Stimulated activated CD4-positive, alpha-beta T cell treated with anti-CD3 and anti-CD28 coated beads, TNF-alpha, amount 100 ng/mL, for 48 hours (primary cell): ENCODE measurements at places on chromosomes 5 and 9.

GRCh38 chr9:83285445-83286225 is 222.7 kb upstream of the RASEF start:
- no peak for DNase-seq

DNA sequence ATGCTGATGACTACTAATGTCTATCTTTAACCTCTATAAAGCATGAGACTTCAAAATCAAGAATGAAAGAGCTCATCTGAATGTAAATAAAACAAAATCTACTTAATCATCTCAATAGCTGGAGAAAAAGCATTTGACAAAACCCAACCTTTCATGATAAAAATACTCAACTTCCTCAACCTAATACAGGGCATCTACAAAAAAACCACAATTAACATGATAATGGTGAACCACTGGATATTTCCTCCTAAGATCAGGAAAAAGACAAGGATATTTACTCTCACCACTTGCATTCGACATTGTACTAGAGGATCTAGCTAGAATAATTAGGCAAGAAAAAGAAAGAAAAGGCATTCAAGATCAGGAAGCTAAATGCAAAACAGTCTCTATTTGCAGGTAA is 49.3 kb downstream of the FAM169A start:
- no peak for DNase-seq

GRCh38 chr5:176629853-176630680 is at the start of the genes EIF4E1B and SNCB:
EIF4E1B (plus strand) TSS chr5:176630675; CDS start chr5:176642788, 12,113 bp downstream.
SNCB (minus strand) TSS chr5:176630534; CDS start chr5:176629654, 880 bp downstream.
- no peak for DNase-seq

- no peak for DNase-seq
Measured at GRCh38 chr5:22070186-22070728, 782.9 kb downstream of the CDH12 start.

- no peak for DNase-seq
Measured at GRCh38 chr5:123012321-123012720, 24.2 kb downstream of the PPIC start.

- no peak for DNase-seq
Measured at GRCh38 chr5:139974661-139975060, 68.4 kb downstream of the NRG2 start.

DNA sequence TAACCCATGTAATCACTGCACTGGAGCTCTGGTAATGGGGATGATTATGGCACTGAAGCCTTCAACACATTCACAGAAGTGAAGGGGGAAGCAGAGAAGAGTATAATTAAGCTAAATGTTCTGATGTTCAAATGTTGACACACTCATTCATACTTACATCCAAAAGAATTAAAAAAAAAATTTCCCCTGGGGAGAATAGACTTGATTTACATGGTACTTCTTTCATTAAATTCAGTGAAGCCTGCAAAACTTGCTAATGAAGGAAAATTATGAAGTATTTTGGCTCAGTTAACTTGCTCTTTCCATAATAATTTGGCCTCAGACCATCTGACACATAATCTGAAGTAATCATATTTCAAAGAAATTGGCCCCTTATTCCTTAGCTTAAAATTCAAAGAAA is 428.8 kb downstream of the SH3GL2 start:
- DNase-seq: no peak

DNA sequence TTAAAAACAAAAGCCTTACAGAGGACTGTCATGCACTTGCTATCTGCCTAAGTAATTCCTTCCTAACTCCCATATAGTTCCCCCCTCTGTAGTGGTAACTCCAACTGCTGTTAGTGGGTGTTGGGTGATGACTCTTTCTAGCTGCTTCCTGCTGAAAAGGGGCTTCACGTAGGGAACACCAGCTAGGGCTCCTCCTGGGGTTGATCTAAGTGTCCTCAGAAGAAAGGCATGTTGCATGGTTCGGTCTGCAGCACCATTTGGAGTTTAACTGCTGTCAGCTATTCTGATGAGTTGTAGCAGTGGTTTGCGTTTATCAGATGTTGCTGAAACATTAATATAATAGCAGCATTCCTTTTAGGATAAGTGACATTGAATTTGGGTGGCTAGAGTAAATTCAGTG is 281.9 kb upstream of the TUSC1 start:
- DNase-seq: no peak

GRCh38 chr9:15133488-15133887 is 173.5 kb downstream of the TTC39B start:
- DNase-seq: no peak

DNA sequence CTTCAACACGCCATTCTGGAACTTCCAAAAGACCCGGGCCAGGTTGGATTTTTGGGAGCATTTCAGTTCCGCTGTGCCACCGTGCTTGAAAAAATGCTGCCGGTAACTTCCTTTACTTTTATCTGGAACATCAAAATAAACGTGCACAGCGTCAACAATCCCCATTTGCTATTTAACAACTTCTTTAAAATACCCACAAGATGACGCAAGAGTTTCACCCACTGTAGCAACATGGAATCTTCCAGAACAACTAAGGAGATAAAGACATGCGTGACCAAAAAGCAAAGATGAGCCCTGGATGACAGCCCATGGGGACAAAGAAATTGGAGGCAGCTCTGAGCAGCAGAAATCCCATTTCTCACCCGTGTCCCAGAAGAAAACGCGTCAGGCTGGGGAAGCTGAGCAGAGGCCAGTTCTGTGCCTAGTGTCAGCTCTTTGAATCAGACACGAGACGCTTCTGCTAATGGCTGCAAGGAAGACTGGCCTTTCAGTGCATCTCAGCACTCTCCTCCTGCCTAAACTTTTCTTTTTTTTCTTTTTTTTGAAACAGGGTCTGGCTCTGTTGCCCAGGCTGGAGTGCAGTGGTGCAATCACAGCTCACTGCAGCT is 61.3 kb downstream of the SECISBP2 start:
- DNase-seq: no peak

DNA sequence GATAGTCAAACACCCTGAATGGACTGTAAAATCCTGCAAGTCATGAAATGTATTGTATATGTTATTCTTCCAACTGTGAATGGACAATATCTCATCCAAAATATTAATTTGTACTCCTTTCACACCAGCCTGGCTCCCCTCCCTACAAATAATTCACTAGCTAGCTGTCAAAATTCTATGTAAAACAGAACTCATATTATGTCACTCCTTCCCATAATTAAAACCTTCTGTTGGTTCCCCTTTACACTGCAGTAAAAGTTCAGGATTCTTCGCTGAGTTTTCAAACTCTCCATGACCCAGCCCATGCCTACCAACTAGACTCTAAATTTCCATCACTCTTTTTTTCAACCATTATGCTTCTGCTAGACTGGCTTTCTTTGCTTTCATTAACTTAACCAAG is 857.1 kb downstream of the TAF11L14 start:
- no peak for DNase-seq

GRCh38 chr9:100308965-100309564 is 43.7 kb downstream of the TEX10 start:
- DNase-seq: no peak

GRCh38 chr5:20055301-20055700 is 67.3 kb upstream of the CDH18 start:
- no peak for DNase-seq

GRCh38 chr9:99155736-99156135 is 50.8 kb downstream of the TGFBR1 start:
- DNase-seq: no peak

DNA sequence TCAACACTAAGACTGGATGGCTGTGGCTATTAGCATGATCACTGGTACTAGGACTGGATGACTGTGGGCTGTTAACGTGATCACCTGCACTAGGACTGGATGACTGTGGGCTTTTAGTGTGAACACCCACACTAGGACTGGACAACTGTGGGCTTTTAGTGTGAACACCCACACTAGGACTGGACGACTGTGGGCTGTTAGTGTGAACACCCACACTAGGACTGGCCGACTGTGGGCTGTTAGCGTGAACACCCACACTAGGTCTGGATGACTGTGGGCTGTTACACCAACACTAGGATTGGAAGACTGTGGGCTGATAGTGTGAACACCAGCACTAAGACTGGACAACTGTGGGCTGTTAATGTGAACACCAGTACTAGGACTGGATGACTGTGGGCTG is 329.2 kb downstream of the OSTF1 start:
- no peak for DNase-seq

DNA sequence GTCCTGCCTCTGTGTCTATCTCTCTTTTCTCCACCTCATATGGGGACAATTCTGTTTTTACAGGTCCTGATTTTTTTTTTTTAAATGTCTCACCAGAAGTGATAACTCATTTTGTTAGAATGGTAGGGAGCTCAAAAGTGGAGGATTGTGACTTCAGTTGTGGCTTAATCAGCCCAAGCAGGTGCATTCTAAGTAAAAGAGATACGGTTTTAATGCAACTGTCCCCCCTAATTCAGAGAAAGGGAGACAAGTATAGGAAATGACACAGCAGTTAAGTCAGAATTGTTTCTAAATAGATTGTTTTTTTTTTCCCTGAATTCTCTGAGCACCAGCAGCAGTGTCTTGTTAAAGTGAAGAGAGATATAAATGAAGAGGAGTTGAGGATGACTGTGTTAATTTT is 24.5 kb downstream of the MAST4 start:
- DNase-seq: no peak
